ENCODE measurements at places on chromosomes 1 and 21.
A peak's percentile ranks its signal among the peaks of the same experiment; 100 is the strongest.

- no peak overlapping the region for H3K27ac ChIP-seq
- no peaks in the 10 kb centered on the region for H3K36me3 ChIP-seq
- H3K27me3 ChIP-seq: no peaks in the 10 kb centered on the region
These were observed 20.5 kb upstream of the PTGS2 start for GRCh38 chr1:186700722-186701121.

DNA sequence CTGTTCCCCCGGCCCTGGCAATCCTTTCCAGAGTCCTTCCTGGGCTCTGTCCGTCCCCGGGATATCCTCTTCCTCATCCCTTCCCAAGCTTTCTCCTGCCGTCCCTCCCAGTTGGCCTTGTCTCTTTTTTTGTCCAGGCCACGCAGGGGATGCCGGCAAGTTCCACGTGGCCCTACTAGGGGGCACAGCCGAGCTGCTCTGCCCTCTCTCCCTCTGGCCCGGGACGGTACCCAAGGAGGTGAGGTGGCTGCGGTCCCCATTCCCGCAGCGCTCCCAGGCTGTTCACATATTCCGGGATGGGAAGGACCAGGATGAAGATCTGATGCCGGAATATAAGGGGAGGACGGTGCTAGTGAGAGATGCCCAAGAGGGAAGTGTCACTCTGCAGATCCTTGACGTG lies 13.4 kb upstream of the SVBP start:
- H3K36me3 ChIP-seq: no peaks in the 10 kb centered on the region
- H3K27me3 ChIP-seq: no peaks in the 10 kb centered on the region
- H3K27ac ChIP-seq: no peak overlapping the region
- H3K4me1 ChIP-seq: no peaks in the 10 kb centered on the region
- no peak overlapping the region for H3K4me3 ChIP-seq
- DNase-seq: no peak

GRCh38 chr1:19179597-19180264 lies 30.3 kb downstream of the UBR4 start:
- no peak overlapping the region for H3K27ac ChIP-seq
- no peaks in the 10 kb centered on the region for H3K27me3 ChIP-seq
- H3K4me3 ChIP-seq: no peak overlapping the region
- H3K36me3 ChIP-seq: peaks cover 99% of the 10 kb centered on the region

- H3K36me3 ChIP-seq: no peaks in the 10 kb centered on the region
- H3K27ac ChIP-seq: no peak overlapping the region
- no peak overlapping the region for H3K4me3 ChIP-seq
- H3K27me3 ChIP-seq: no peaks in the 10 kb centered on the region
- H3K4me1 ChIP-seq: no peaks in the 10 kb centered on the region
- no peak for DNase-seq
These were observed 18.8 kb upstream of the UBXN10 start for GRCh38 chr1:20167126-20167525.

GRCh38 chr1:169059421-169059820 lies 47.1 kb upstream of the ATP1B1 start:
- no peak overlapping the region for H3K4me3 ChIP-seq
- H3K27me3 ChIP-seq: no peaks in the 10 kb centered on the region
- no peaks in the 10 kb centered on the region for H3K4me1 ChIP-seq
- no peak overlapping the region for H3K27ac ChIP-seq
- H3K36me3 ChIP-seq: no peaks in the 10 kb centered on the region

- H3K36me3 ChIP-seq: no peaks in the 10 kb centered on the region
- no peak for DNase-seq
- no peaks in the 10 kb centered on the region for H3K27me3 ChIP-seq
- H3K4me3 ChIP-seq: no peak overlapping the region
These were observed 264.5 kb downstream of the OLFM3 start for GRCh38 chr1:101732261-101732660.

DNA sequence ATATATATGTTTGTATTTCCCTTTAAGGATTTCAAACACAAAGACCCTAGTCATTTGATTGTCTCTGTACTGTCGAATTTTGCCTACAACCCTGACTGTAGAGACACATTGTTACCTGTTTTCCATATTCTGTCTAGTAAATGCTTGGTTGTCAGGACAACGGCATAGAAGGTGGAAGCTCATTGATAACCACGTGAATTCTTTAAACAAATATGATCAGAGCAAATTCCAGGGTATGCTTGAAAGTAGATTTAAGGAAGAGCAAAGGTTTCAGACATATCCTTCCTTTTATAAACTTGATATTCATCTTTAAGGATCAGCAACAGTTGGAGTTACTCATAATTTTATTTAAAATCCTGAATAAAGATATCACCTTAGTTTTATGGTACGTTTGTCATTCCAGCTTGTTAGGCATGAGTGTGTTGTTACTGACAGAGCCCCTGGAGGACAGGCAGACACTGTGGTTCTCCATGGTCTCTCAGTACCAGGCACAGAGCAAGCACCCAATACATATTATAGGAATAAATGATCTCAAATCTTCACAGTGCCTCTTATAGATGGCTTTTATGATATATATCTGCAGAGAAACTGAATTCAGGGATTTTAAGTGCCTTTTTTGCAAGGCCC lies 203.2 kb downstream of the FGGY start:
- peaks cover 3% of the 10 kb centered on the region for H3K36me3 ChIP-seq
- no peak overlapping the region for H3K4me3 ChIP-seq
- DNase-seq: no peak
- no peak overlapping the region for H3K27ac ChIP-seq
- H3K4me1 ChIP-seq: peaks cover 13% of the 10 kb centered on the region

DNA sequence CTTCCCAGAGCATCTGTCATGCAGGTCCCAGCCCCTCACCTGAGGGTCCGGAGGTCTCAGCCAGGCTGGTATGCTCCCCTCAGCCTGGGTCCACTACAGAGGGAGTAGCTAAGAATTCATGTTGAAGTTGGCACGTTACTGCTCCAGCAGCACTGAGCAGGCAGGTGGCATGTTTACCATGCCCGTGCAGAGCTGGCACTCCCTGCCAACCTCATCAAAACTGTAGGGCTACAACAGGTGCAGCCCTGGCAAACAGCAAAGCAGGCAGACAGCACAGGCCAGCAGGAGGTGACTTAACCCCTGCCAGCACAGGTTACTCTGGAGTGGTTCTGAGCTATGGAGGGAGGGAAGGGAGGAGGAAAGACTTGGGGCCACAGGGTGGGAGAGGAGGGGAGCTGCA lies 46.4 kb downstream of the NUAK2 start:
- H3K27me3 ChIP-seq: no peaks in the 10 kb centered on the region
- H3K4me1 ChIP-seq: peaks cover 21% of the 10 kb centered on the region
- H3K27ac ChIP-seq: peak overlapping the region; percentile 66
- no peak for DNase-seq

DNA sequence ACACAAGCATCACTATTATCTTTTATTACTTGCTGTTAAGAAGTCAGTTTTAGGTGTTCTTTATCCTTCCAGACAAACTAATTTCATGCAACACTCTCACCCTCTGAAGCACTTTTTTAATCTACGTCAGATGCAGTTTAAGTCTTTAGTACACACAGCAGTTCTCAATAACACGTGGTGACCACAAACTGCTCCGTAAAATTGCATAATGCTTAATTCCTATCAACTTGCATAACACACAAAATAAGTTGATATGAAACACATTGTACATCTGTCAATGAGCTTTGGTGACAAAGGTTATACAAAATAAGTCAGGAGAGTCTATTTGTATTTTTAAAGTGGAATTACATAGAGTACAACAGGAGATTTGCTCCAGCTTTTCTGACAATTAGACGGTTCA lies 140.9 kb upstream of the ETS2 start:
- DNase-seq: no peak
- H3K4me1 ChIP-seq: no peaks in the 10 kb centered on the region
- H3K36me3 ChIP-seq: no peaks in the 10 kb centered on the region
- H3K27me3 ChIP-seq: peaks cover 5% of the 10 kb centered on the region

DNA sequence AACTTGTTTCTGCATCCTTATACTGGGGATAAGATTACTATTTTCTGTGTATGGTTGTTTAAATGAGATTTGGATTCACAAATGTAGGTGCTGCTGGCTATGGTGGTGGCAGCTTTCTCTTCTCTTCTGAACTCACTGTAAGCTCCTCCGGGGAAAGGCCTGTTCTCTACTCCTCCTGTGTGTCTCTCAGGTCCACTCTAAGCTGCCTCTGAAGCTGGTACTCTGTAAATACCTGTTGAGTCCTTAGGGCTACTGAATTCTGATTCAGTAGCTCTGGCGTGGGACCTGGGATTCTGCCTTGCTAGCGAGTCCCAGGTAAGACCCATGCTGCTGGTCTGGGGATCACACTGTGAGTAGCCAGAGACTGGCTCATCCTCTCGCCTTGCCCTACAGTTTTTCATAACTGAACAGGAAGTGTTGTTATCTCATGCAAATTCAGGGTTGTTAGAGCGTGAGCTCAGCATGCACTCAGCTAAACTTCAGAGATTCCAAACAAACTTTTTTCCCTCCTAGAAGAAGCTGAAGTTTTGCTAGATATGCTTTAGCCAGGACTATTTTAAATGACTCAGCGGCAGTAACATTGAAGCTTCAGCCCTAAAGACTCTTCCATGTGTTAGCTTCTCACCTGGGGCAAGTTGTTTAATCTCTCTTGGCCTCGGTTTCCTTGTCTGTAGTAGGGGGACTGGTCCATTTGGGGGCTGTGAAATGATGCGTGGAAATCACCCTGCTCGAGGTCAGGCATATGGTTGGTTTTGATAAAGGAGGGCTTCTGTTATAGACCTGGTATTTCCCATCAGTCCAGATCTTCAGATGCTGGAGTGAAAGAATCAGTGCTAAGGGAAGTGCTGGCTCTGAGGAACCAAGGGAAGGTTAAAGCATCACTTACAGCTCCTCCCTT lies 271.5 kb upstream of the TMEM51 start:
- H3K27ac ChIP-seq: peak overlapping the region; percentile 85
- peaks cover 14% of the 10 kb centered on the region for H3K4me1 ChIP-seq
- no peak overlapping the region for H3K4me3 ChIP-seq
- DNase-seq: no peak

DNA sequence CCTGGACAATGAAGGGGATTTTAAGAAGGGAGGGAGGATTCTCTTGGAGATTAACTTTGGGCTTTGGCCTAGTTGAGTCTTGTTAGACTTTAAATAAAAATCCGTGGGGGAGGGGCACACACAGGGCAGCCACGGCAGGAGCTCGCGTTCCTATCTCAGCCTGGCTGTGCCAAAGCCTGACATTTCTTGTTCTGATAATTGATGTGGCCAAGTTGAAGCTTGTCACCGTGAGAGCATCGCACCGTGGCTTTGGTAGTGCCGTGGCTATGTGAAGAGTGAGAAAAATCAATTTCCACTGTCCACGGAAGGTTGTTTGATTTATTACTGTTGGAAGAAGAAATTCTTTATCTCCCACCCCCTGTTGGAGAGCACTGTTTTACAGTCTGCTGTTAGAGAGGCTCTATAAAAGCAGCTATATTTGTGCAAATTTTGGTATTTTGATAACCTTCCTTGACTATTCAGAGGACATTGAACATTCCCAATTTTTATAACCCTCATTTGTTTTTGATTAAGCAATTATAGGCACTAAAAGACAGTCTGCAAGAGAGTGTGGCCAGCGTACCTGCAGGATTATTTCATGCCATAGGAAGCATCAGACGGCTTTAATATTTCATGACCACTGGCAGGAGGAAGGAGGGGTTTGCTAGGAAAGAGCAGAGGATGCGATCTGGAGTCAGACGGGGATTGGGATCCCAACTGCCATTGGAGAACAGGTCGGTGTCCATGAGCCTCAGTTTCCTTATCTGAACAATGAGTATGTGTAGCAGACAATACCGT lies 160.7 kb downstream of the KAZN start:
- no peak for DNase-seq
- peaks cover 20% of the 10 kb centered on the region for H3K4me1 ChIP-seq
- H3K27me3 ChIP-seq: no peaks in the 10 kb centered on the region
- peak overlapping the region; percentile 18 for H3K27ac ChIP-seq
- no peak overlapping the region for H3K4me3 ChIP-seq

GRCh38 chr1:185559684-185560331 lies 174.4 kb upstream of the HMCN1 start:
- no peak overlapping the region for H3K4me3 ChIP-seq
- H3K27ac ChIP-seq: no peak overlapping the region
- no peaks in the 10 kb centered on the region for H3K36me3 ChIP-seq
- H3K4me1 ChIP-seq: no peaks in the 10 kb centered on the region
- DNase-seq: no peak
- no peaks in the 10 kb centered on the region for H3K27me3 ChIP-seq

DNA sequence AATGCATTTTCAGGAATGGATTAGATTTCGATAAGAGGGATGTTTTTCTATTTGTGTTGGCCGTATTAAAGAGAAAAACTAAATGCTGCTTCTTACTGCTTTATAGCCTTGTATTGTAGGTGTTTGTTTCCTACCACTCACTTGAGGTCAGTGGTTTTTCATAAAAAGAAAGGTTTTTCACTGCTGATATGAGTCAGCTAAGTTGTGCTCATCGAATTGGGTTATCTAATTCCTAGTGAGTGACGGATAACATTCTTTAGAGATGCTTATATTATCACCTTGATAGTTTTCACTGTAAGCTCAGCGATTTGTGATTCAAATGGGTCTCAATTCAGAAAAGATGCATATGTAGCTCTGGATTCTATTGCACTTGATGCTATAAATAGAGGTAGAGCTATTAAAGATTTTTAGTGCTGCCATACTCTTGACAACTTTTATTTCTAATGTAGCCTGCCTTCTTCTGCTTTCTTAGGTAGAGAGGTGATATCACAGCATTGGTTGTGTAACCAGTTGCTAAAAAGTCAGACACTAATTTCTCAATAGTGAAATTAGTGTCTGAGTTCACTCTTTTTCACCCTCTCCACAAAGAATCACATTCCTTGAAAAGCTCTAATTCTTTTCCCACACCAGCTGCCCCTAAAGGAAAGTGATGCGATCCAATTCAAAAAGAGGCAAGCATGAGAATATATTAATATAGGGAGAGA lies 180.0 kb downstream of the RASAL2 start:
- H3K36me3 ChIP-seq: no peaks in the 10 kb centered on the region
- H3K27ac ChIP-seq: no peak overlapping the region
- no peaks in the 10 kb centered on the region for H3K27me3 ChIP-seq
- peaks cover 15% of the 10 kb centered on the region for H3K4me1 ChIP-seq

GRCh38 chr21:27743971-27744564 lies 777.2 kb upstream of the ADAMTS5 start:
- no peak for DNase-seq
- H3K4me3 ChIP-seq: no peak overlapping the region
- H3K4me1 ChIP-seq: no peaks in the 10 kb centered on the region
- H3K27ac ChIP-seq: no peak overlapping the region
